ENCODE measurements at places on chromosomes 7 and 10.

GRCh38 chr10:13949844-13950542 lies 363.2 kb downstream of the PRPF18 start:
- DNase-seq: no peak

DNA sequence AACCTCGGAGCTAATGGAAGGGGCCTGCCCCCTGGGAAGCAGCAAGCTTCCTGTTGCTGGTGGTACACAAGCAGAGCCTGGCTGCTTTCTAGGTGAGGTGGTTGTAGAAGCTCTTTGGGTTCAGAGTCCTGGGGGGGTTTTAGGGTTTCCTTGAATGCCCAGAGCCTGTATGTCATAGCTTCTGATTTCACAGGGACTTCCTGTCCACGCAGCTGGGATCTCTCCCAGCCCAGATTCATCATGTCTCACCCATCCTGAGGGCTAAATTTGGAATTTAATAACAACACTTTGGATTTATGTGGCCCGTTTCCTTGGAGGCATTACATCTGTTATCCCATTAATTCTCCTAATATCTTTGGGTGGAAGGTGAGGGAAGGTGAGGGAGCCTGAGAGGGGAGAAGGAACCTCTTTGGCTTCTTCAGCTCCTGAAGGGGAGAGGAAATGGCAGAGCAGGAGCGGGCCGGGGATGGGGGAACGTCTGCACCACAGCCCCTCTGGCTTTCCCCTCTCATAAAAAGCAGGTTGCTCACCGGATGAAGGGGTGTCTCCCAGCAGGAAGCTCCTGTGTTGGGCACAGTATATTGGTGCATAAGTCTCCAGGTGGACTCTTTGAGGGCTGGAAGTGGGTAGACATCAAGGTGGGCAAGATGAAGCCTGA lies 19.7 kb downstream of the RPS24 start:
- DNase-seq: no peak

DNA sequence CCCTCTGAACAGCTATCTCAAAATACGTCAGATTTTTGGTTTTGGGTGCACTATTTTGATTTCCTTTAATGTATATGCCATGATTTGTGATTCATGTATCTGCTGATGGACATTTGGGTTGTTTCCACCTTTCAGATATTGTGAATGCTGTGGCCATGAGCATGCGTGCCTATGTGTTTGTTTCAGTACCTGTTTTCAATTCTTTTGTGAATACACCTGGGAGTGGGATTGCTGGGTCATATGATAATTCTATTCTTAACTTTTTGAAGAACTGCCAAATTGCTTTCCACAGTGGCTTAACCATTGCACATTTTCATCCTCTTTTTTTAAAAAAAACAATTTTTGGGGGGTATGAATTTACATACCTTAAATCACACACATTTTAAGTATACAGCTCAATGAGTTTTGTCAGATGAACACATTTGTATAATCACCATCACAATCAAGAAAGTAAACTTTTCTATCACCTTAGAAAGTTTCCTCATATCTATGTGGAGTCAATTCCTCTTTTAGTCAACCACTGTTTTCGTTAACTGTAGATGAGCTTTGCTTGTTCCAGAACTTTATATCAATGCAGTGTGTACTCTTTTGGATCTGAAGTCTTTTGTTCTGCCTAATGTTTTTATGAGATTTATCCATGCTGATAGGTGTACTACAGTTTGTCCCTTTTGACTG lies 36.9 kb downstream of the CYP26A1 start:
- no peak for DNase-seq

DNA sequence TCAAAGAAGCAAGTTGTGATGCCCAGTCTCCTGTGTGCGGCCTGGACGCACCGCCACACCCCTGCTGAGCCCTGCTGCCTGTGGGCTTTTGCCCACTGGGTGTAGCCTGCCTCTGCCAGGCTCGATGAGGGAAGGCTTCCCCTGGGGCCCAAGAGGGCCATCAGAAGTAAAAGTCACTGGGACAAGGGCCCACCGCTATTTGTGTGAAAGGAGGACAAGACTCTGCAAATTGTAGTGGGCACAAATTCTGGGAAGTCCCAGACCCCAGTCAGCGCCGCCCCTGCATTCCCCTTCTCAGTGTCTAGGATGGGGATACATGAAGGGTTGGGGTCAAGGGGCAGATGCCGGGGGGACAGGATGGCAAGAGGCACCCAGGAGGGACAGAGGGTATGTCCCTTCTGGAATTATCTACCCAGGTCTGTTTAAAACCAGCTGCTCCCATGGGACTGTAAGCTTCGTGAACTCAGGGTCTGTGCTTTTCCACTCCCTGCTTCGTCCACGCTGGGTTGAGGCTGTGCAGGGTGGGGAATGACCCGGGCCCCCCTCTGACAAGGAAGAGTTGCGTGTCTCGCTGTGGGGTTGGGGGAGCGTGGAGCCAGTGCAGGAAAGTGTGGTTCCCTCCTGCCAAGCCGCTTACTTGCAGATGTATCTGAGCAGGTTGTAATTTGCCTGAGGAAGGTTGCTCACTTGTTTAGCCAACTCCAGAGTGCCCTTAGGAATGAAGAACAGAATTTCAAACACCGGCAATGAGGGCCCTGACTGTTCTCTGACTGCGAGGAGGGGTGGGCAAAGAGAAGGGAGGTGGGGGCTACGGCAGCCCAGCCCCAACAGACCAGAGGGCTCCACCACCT lies 147.2 kb downstream of the MAPK8 start:
- no peak for DNase-seq

DNA sequence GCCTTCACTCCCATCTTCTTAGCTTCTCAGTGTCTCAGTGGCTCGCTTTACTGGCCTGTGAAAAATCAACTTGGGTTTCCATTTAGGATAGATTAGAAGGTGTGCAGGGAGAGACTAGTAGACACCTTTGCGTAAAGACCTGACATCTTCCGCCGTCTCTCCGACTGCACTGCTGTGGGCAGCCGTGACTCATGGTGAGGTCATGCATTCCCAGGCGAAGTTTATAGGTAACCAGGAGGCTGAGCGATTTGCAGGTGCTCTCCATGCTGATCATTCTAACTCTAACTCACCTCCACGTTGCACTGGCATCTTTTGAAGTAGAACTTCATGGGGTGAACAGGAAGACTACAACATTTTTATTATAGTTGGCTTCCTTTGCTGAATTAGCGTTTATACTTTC lies 68.0 kb upstream of the ZNF438 start:
- DNase-seq: no peak

GRCh38 chr10:127458829-127459228 lies 90.3 kb upstream of the NPS start:
- no peak for DNase-seq

DNA sequence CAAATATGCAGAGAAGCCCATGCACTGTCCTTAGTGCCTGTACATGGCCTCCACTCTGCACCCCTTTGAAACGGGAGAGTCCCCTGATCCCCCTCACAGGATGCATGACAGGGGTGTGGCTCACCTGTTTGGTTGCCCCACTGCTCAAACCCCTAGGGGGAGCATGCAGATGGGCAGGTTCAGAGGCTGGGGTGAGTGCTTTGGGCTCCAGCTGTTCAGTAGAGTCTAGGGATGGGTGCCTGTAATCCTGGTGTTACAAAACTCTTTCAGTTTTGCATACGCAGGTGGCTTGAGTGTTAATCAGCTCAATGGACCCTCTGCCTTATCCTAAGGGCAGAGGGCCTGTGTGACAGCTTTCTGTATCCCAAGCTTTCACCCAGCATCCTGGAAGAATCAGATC lies 7.8 kb upstream of the SFTPA1 start:
- DNase-seq: no peak

- no peak for DNase-seq
Observed at GRCh38 chr10:90977855-90978486, 57.1 kb upstream of the ANKRD1 start.

- DNase-seq: no peak
Observed at GRCh38 chr7:56250135-56250534, 133.9 kb upstream of the NUPR2 start.

DNA sequence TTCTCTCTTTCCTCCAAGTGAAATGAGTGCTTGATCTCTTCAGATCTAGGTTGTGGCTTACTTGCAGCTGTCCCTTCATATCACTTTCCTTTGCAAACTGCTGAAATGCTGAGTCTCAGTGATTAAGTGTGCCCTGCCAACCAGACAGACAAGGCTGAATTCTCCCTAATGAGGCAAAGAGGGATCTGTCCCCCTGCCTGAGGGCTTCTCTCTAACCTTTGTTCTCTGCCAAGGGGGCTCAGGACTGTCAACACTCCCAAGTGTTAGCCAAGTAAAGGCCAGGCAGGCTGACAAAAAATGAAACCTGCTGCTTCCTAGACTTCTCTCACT lies at the start of gene MSS51:
Gene MSS51, minus strand, starts transcription at position 24 of the 330 bp plus-strand sequence. CDS start 5,277 bp downstream, outside the sequence.
- DNase-seq: no peak

DNA sequence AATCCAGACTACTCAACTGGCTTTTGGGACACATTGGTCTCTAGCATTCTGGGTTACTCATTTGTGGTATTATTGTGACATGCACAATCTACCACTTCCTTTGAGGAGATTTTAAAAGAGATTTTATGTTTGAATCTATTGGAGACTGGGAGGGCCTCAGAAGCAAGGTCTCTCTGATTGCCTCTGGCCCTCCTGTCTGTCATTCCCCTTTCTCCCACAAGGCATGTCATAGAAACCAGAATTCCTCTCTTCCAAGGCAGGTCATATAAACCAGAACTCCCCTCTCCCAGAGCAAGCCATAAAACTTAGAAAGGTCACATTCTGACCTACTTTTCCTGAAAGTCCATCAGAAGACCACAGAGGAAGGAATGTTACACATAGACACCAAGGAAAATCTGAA lies 777.7 kb downstream of the PHTF2 start:
- peak; percentile 39 for DNase-seq

- no peak for DNase-seq
Observed at GRCh38 chr10:76497666-76498065, 1066.2 kb downstream of the LRMDA start.

- no peak for DNase-seq
Observed at GRCh38 chr10:112954974-112955581, 5.0 kb downstream of the TCF7L2 start.

DNA sequence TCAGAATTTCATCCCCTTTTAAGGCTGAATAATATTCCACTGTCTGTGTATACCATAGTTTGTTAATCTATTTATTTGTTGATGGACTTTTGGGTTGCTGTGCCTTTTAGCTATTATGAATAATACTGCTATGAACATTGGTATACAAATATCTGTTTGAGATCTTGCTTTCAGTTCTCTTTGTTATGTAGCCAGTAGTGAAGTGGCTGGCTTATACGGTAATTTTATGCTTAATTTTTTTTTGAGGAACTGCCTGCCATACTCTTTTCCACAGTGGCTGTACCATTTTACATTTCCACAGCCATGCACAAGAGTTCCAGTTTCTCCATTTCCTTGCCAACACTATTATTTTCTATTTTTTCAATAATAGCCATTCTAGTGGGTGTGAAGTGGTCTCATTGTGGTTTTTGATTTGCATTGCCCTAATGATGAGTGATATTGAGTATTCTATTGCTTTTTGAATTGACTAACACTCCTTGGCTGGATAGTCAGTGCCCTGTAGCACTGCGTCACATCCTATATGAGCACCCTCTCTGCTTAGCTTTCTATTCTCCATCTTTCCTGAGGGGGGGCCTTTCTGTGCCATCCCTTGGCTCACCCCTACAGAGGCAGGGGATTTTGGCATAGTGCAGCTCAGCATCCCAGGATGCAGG lies 29.4 kb upstream of the RAPGEF5 start:
- no peak for DNase-seq

DNA sequence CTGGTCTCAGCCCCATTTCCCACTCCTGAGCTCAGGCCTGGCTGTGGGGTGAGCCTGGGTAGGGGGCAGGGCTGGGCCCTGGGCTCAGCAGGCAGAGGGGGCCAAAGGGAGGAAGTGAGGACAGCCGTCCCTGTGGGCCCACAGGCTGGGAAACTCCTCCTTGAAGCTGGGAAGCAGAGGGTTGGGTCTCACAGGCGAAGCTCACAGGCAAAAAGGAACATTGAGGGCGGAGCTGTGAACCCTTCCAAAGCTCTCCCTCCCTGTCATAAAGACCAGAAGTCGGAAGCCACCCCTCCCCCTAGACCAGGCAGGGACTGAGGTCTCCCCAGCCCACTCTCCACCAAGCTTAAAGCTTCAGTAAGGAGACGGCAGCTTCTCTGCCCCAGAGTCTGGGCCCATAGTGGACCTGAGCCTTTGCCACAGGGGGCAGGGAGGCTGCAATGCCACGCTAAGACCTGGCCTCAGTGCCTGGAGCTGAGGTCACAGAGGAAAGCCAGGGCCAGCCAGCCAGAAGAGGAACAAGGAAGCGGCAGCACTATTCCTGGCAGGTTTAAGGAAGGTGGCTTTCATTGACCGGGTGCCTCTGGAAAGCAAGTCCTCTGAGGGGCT lies 1.0 kb upstream of the KCP start:
- DNase-seq: no peak

DNA sequence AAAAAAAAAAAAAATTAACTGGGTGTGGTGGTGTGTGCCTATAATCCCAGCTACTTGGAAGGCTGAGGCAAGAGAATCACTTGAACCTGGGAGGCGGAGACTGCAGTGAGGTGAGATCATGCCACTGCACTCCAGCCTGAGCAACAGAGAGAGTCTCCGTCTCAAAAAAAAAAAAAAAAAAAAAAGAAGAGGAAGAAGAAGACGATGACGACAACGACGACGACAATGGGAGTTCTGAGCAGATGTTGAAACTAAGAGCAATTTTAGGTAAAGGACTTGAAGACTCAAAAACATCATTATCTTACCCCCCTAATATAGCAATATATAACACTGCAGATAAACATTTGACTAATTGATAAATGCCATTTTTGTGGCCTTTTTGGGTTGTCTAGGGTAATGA lies 39.5 kb upstream of the PPP1R17 start:
- no peak for DNase-seq
